ENCODE measurements at places on chromosomes 3 and 15. TPM values are rescaled to one million over a fixed set of nuclear protein-coding genes. Genes with fewer than 3 reads are reported as not detected.

ARPIN gene
- 4.0 TPM for total RNA-seq

LRRC34 gene
- total RNA-seq, result 3.9 TPM

GNAT1 gene
- total RNA-seq, result not detected

INTS14 gene
- 26.3 TPM for total RNA-seq

GOLGA6D gene
- total RNA-seq, result not detected

GRCh38 chr3:94693997-94694640 lies 631.3 kb downstream of the NSUN3 start:
- no peak for DNase-seq

- peak; percentile 86 for DNase-seq
Observed at GRCh38 chr15:40232625-40233070, 6.2 kb upstream of the PAK6 start.

GRCh38 chr3:151379083-151379734 lies 5.3 kb downstream of the P2RY12 start:
- DNase-seq, result peak; percentile 20

- peak; percentile 61 for DNase-seq
Observed at GRCh38 chr3:52056521-52056967, at the start of gene DUSP7. Gene DUSP7 (minus strand): TSS chr3:52056571. CDS start chr3:52056366, 205 bp downstream.

- DNase-seq, result no peak
Observed at GRCh38 chr15:31510057-31510456, 183.4 kb downstream of the KLF13 start.

DNA sequence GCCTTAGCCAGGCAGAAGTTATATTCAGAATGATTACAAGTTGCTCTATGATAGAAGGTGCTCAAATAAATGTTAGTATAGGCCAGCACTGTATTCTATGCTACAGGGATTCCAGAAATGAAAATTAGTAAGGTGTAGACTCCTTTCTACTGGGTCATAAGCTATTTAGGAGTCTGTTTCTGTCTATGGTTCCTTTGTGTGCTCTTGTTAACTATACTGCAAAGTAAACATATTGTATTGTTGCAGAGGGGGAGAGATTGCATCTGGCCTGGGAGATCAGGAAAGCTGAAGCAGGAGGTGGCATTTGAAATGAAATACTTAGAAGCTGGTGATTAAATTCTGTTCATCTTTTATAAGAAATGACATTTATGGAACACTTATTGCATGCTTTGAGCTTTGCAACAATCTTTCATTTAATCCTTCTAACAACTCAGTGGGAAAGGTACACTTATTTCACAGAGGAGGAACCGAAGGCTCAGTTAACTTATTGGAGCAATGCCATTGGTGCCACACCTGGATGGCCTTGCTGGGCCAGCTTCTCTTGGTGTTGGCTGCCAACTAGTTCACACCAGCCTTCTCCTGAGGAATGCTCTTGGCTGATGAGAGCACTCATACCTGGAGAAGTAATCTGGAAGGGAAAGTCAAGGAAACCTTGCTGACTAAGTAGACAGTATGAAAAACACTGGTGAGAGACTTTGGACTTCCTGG lies 39.1 kb downstream of the ABHD5 start:
- DNase-seq, result no peak

GRCh38 chr3:138394686-138395085 lies 39.7 kb upstream of the ESYT3 start:
- DNase-seq, result no peak

- no peak for DNase-seq
Observed at GRCh38 chr15:28944696-28945300, 59.0 kb downstream of the APBA2 start.

GRCh38 chr15:73906346-73907034 lies 19.8 kb upstream of the LOXL1 start:
- DNase-seq, result no peak

- DNase-seq, result no peak
Observed at GRCh38 chr3:102593812-102594602, 159.2 kb downstream of the ZPLD1 start.

GRCh38 chr15:48718646-48719045 lies 73.1 kb upstream of the FBN1 start:
- peak; percentile 69 for DNase-seq

DNA sequence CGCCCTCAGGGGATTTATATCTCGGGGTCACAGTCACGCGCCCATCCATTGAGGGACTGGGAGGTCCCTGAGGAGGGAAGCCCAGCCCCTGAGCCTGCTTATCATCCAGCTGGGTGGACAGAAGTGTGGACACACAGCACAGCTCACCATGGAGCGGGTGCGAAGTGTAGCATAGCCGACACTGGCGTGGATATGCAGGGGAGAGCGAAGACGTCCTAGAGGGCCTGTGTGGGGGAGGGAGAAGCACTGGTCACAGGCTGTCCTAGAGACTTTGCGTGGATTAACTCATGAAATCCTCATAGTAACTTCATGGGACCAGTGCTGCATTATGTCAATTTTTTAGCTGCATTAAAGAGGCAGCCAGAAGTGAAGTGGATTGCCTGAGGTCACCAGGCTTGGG lies 26.1 kb upstream of the PLXND1 start:
- no peak for DNase-seq

- no peak for DNase-seq
Observed at GRCh38 chr15:92819278-92820235, 80.6 kb upstream of the CHD2 start.

DNA sequence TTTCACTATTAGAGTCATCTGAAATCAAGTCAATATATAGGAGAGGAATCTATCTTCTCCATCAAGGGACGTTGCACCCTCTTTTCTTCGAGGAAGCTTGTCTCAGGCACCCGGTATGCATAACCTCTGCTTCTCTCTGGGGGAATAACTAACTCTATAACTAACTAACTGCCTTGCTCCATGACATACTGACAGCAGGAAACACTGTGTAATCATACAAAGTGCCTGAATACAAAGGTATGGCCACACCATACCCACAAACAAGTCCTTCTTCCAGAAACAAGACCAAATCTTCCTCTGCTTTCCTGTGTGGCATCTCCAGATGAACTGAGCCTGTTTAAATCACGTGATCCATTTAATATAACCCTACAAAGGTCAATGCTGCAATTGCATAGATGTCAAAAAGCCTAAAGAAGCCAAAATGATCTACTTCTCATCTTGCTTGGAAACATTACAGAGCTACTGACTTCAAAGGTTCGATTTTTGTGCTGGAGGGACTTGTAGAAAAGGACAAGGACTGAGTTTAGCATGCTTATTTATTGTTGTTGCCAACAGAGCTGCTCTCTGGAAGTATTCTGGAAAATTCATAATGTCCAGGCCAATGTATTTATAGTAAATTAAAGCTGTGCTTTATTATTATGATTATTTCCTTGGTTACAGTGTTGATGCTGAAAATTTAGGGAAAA lies 380.5 kb downstream of the FOXP1 start:
- DNase-seq, result no peak

All from MG63 (cell line).